Activated T-cell treated with anti-CD3 and anti-CD28 coated beads, Interleukin-2, amount 50 U/mL, for 1 hour (primary cell): ENCODE measurements at places on chromosomes 2 and 18.
A peak's percentile ranks its signal among the peaks of the same experiment; 100 is the strongest.

DNA sequence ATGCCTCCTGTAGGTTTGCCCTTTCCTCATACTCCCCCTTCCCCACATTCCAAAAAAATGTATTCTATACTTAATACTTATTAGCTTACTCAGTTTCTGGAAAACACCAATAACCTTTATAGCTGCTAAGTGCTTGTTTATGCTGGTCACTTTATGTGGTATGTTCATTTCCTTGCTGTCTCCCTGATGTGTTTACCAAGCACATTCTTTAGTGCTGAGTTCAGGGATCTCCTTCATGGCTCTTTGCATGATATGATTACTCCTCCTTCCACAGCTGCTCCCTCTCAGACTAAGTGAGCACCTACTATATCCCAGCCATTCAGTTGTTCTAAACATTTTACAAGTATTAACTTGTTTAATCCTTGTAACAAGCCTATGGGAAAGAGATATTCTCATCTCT lies 698.3 kb upstream of the FANCL start:
- no peak for DNase-seq

GRCh38 chr2:33062665-33063250 lies 116.0 kb downstream of the LTBP1 start:
- no peak for DNase-seq

DNA sequence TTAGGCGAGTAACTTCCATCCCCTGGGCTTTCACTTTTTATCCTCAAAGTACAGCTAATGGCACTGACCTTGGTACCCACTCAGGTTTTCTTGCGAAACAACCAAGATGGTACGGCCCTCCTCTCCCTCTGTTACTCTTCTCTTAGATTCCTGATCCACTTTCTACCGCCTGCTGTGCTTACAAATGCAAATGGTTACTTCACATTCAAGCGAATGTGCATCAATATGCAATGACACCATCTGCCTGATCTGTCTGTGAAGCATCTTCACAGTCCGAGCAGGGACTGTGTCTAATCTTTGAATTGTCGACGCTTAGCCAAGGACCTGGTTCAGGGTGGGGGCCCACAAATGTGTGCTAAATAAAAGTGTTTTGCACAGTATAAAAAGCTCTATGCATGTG lies 112.2 kb downstream of the TRIB2 start:
- no peak for DNase-seq

- peak; percentile 39 for DNase-seq
Observed at GRCh38 chr2:70785137-70785911, 5.1 kb downstream of the FIGLA start.
